Stimulated activated CD8-positive, alpha-beta memory T cell treated with anti-CD3 and anti-CD28 coated beads, Interleukin-15, amount 100 ng/mL, for 1 hour (primary cell): ENCODE measurements at places on chromosomes 5 and 9.

GRCh38 chr5:112848116-112848811 is 12.8 kb upstream of the SRP19 start:
- no peak for DNase-seq

DNA sequence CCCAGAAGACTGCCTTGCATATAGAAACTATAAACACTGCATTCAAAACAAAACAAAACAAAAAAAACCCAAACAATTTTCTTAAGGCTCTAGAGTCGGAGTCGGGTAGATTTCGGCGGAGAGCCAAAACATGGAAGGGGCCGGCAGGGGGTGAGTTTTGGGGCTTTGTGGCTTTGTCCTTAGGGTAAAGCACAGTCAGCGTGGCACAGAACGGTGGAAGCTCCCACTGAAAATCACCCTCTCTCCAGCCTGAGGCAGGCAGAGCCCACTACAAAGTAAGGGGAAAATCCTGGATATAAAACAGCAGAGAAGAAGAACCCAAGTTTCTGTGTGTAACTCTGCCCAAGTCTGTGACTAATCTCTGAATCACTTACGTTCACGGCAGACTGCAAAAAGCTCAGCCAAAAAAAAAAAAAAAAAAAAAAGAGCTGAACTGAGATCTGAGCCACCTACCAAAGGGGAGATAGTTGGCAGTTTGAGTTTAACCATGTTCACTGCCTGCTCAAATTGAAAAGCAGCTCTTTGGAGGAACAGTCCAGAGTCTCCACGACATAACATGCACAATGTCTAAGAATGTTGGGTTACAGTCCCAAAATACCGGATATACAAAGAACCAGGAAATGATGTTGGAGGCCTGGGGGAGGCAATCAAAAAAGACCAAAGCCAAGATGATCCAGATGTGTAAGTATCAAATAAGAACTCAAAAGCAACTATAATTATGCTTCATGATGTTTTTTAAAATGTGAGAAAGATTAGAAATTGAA is 26.6 kb upstream of the OR2K2 start:
- no peak for DNase-seq

- DNase-seq = no peak
These were observed 73.5 kb upstream of the COL5A1 start for GRCh38 chr9:134568116-134568515.

DNA sequence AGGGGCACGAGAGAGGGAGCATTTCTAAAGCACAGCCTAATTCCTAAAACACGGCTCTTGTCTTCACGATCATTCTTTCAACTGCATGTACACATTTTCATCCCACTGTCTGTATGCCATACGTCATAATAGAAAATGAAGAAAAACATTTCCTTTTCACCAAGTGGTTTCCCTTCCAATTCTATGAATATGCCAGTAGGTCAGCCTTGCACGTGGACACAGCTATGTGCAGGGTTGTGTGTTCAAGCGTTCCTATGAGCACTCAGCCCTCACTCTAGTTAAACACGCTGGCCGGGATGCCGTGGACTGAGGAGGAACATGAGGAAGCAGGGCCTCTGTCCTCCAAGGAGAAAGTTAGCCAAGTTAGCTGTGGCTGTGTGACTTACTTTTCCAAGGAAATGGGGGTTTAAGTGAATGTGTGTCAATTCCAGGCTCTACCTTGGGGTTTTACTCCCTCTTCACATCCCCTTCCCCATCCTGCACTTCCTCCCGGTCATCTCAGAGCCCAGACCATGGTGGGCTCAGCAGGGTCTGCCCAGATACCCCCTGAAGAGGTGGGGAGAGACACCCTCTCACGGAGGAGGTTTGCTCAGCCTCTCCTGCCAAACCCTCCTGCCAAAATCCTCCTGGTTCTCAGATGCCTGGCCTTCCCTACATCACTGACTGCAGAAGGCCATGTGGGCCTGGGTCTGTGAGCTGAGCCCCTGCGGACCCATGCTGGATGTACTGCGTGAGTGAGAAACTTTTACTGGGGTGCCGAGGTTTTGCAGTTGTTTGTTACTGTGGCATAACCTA is 230.6 kb downstream of the FSTL4 start:
- DNase-seq = no peak

GRCh38 chr5:125451622-125452021 is 705.2 kb upstream of the ZNF608 start:
- DNase-seq = no peak

DNA sequence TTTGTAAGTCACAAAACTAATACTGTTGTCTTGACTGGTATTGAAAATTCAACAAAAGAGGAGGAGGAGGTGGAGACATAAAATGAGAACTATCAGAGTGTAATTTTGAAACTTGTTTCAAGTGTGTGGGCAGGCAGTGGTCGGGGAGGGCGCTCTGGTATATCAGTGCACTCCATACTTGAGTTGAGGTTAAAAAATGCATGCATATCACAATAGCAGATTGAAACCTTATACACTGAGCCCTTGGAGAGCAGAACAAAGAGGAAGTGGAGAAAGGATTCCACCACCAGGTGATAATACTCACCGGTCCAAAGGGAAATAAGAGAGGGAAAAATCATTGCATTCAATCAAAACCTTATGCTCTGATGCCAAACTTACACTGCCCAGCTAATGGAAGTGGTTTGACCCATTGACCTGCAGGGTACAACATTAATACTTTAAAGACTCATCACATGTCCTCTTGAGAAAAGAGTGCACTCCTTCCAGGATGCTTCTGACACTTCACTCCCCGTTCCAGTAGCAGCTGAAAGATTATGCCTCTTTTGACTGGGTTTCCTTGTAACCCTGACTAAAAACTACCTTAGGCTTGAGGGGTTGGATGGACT is 79.5 kb upstream of the FAM169A start:
- DNase-seq = no peak

- no peak for DNase-seq
These were observed 6.5 kb downstream of the MCIDAS start for GRCh38 chr5:55220433-55221185.

DNA sequence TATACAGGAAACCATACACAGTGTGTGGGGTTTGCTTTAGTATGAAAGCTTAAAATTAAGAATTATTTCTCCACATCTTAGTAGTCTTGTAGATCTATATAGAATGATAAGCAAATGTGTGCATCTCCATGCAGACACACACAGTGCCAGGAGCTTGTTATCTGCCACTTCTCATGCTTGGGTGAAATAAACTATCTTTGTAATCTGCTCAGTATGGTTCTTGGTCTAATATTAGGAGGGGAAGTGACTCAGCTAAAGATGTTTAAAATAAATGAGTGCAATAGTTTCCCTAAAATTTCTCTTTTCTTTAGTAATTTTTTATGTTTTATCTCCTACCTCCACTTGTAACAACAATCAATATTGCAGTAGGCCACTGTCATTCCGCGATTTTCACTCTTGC is 689.6 kb downstream of the TAF11L14 start:
- DNase-seq = no peak

DNA sequence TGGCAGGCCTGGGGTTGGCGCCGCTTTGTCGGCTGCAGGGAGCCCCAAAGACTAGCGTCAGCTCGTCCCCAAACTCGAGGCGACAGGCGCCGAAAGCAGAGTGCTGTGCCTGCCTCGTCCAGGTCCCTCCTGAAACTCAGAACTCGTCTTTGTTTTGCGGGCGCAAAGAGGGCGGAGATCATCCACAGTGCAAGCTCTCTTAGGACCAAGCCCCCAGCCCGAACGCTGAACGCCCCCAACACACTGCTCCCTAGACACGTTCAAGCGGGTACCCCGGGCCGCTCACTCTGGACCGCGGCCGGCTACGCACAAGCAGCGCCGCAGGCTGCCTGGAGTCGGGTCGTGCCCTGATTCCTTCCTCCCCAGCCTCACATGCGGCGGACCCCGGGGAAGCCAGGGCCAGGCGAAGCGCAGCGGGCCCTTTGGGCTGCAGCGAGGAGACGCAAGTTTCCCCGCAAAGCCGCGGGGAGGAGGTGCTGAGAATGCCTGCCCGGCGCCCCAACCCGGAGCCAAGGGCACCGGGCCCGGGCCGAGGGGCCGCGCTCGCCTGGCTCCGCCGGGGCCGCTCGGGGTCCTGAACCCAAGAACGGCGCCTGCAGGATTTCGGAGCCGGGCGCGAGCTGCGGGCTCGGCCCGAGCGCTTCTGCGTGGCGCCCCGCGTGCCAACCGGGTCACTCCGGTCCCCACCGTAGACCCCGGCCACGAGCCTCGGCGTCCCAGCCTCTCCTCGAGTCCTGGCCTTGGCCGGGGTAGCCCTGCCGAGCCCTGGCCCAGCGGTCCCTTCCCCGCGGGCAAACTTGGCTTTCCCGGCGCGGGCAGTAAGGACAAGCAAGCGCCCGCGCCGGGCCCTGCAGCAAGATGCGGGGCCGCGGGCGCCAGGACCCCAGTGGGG is 738 bp downstream of the FSTL4 start:
- DNase-seq = no peak

GRCh38 chr5:43515678-43516048 is 715 bp upstream of the C5orf34 start:
- no peak for DNase-seq

DNA sequence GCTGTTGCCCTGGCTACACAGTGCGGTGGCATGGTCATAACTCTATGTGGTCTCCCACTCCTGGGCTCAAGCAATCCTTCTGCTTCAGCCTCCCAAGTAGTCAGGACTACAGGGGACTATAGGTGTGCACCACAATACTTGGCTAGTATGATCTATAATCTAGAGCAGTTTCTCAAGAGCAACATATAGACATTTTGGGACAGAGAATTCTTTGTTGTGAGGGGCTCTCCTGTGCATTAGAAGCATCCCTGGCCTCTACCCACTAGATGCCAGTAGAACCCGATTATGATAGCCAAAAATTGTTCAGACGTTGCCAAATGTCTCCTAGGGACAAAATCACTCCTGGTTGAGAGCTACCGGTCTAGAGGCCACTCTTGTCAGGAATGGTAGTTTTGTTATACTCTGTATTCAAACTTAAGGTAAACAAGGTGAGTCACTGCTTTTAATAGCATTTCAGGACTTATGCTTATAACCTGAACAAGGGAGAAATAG is 7.2 kb downstream of the ANKHD1 start:
- DNase-seq = no peak

- no peak for DNase-seq
These were observed 97.1 kb downstream of the SLC44A1 start for GRCh38 chr9:105341434-105342146.

- DNase-seq = no peak
These were observed 60.3 kb downstream of the UBAP2 start for GRCh38 chr9:33988219-33988890.

DNA sequence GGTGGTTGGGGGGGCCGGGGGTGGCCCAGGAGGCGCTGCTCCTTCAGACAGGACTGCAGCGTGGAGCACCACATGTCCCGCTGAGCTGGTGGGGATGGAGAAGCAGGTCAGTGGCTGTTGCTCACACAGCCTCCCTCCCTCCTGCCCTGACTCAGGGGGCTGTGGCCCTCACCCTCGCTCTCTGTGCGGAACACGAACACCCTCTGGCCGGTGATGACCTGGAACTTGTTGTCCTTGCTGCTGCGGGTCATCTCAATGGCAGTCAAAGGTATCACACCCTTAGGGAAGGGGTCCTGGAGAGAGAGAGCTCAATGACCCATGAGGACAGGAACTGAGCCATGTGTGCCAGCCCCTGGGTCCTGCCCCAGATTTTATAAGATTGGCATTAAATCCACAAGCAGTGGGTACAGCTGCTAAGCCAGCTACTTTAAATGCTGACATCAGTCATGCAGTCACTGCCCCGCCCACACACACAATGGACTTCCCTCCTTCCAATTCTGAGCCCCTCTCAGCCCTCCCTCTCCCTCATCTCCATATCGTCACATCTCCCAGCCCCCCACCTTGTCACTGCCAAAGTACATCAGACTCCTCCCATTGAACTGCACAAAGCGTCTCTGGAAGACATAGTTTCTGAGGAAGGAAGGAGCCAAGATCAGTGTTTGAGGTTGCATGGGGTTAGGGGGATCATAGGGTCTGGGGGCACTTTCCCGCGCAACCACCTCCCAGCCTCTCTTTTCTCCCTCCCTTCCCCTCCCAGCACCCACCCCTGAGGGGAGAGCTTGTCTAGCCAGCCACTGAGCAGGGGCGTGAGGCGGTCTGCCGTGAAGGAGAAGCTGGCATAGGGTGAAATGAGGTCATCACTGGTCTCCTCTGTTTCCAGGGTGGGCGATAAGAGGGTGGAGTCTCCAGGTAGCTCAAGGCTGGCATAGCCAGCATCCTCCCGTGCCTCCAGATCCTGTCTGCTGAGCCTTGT is 8.9 kb downstream of the ARAP3 start:
- DNase-seq = no peak

DNA sequence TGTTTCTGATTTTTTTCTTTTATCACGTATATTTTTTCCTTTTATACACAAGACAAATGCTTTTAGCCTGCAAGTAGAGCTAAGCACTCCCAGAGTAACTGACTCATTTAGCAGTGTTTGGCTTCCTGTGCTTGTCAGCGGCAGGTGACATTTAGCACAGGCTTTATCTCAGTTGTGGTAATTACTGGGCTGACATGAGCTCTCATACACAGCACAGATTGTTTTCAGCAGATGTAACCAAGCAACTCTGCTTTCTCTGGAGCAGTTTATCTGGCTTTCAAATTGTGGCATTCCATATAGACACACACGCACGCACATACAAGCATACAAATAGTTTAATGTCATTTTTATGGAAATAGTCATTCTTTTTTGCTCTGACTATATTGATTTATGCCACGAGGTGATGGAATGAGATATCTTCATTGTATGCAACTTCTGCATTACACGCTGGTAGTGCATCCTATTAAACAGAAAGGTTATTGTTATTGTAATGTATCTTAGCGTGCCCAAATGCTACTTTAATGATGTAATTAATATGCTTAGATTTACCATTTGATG is 379.0 kb upstream of the GRAMD2B start:
- no peak for DNase-seq

DNA sequence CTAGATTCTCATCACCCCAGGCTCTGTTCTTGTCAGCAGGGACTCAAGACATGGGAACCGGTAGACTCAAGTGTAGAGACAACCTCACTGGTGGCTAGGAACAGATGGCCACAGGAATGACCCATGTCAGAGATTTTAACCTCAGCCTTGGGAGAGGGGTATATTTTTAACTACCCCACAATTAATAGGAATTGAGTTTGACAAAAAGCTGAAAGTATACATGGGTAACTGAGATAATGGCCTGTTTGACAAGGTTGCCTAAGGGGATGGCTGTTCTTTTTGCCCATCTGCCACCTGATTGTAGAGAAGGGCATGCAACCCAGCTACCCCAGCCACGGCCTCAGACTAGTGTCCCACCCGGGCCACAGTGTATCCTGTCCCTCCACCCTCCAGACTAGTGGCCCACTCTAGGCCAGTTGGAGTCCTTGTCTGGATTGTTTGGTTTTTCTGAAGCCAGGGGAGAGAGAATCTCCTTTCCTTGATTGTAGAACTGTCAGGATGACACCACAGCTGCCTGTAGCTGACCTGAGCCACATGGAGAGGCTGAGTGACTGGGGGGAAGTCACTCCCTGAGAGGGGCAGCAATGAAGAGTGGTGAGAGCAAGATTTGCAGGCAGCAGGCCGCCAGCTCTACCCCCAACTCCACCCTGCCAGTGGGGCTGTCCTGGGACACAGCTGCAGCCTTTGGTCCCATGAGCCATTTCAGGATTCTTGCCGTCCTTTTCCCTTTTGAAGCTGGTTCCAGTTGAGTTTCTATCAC is 14.6 kb upstream of the ANGPTL2 start:
- DNase-seq = no peak

DNA sequence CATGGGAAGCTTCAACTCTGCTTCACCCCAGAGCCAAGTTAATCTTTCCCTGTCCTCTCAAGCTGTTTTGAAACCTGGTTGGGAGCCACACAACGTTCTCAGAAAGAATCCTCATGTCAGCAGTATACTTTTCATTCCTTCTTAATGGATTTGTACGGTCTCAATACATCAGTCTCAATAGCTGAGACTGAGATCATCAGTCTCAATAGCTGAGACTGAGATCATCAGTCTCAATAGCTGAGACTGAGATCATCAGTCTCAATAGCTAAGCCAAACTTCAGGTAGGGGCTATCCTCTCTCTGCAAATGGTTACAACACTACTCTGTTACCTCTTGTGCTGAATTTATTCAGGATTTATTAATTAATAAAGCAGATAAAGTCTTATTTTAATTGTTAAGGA is 1317.4 kb upstream of the CDH9 start:
- DNase-seq = no peak
